ENCODE measurements at places on chromosomes 6 and 20.

GRCh38 chr20:60065741-60066437 lies 107.7 kb downstream of the CDH26 start:
- no peak for DNase-seq

DNA sequence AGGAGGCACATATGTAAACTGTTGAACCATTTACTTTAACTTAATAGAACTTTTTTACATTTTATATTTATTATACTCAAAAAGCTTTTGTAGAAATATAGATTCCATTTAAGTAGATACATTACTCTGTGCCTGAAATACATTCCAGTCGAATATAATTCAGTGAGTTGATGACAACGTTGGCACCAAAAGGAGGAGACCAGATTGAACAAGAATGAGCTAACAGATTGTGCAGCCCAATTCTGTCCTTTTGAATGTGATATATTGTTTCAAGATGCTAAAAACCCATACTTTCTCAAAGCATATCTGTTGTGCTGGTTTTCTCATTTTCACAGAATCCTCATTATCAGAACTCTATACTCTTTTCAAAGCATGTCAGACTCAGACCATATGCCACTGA lies 147.4 kb upstream of the SIM1 start:
- no peak for DNase-seq

DNA sequence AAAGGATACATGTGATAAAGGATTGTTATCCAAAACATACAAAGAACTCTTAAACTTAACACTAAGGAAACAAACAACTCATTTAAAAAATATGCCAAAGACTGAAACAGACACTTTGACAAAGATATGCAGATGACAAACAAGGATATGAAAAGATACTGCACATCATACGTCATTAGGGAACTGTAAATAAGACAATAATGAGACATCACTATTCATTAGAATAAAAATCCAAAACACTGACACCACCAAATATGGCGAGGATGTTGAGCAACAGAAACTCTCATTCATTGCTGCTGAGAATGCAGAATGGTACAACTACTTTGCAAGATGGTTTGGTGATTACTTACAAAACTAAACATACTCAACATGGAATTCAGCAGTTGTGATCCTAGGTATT lies 156.5 kb upstream of the FOXA2 start:
- DNase-seq: no peak

GRCh38 chr6:121000381-121000780 lies 333.9 kb downstream of the TBC1D32 start:
- no peak for DNase-seq

DNA sequence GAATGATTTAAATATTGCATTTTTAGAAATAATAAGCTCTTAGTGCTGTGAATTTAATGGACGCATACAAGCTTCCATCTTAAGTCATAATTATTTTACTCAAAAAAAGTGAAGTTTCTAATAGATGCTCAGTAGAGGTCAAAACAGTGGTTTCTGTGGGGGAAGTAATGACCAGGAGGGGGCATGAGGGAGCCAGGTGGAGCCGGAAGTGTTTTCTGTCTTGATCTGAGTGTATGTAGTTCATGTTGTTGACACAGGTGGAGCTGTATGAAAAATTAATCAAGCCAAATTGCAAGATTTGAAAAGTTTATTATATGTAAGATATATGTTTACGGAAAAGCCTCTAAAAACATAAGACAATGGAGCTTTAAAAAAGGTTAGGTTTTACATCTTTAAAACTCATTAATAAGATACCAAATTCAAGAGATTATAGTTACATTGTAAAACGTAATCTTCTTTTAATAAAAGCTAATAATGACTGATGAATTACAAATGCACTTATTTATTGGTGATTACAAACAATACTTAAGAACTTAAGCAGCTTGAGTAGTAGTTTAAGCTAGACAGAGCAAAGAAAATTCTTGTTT lies 68.0 kb downstream of the PLAGL1 start:
- DNase-seq: peak; percentile 48

GRCh38 chr6:35970181-35970580 lies 49.3 kb upstream of the SRPK1 start:
- no peak for DNase-seq

- DNase-seq: no peak
Observed at GRCh38 chr6:152150196-152150595, 342.7 kb downstream of the ESR1 start.

GRCh38 chr6:3389390-3390167 lies 67.3 kb downstream of the SLC22A23 start:
- DNase-seq: no peak

- peak; percentile 96 for DNase-seq
Observed at GRCh38 chr6:41735427-41736185, at the start of gene TFEB. Gene TFEB, minus strand, starts transcription at chr6:41735608. Its CDS starts 44,395 bp downstream, at chr6:41691213.

DNA sequence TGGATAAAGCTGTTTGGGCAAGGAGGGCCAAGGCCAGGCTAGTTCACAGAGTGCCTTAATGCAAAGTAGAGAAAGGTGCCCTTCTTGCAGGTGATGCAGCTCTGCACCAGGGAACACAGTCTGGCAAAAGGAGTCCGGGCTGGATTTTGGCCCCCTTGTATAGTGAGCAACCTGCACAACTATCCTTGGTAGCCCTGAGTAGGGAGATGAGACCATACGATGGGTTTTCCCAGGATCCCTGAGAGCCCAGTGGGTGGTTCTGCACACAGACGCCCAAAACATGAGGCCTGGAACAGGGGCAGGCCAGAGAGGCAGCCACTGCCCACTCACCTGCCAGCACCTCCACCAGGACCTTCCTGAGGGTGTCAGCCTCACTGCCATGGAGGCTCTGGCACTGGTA lies 2.0 kb downstream of the TREM2 start:
- DNase-seq: no peak

DNA sequence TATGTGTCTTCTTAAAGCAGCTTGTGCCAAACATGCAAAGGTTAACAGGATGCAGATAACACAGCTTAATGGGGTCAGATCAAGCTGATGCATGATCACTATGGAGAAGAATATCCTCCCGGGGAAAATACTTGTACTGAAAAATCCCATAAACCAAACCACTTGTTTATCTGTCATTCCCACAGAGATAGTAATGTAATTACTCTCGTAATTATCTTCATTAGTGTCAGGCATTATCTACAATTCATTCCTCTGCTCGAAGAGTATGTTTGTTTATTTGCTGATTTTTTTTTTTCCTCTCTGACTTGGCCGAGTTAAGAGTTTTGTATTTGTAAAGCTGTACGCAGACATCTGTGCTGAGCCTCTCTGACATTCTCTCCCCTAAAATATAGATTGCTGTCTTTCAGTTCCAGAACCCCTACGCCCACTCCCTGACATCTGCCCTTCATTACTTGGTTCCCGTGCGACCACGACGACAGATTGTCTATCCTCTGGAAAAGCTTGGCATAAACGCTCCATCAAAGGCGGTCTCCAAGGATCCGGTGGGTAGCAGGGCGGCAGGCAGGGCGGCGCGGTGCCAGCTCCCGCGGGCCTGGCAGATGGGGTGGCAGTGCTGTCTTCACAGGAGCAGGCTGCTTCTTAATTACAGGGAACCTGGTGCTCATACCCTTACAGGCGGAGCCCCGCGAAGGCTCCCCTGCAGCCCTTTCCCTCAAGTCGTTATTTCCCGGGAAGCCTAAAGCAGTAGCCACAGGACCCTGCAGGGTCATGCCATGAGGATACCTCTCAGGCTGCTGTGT lies 147.2 kb downstream of the CFAP61 start:
- DNase-seq: no peak

- DNase-seq: no peak
Observed at GRCh38 chr6:167962711-167963110, 34.8 kb upstream of the KIF25 start.

- DNase-seq: no peak
Observed at GRCh38 chr6:103177791-103178190, 1681.9 kb downstream of the HACE1 start.

- no peak for DNase-seq
Observed at GRCh38 chr6:104837158-104837557, 22.6 kb downstream of the HACE1 start.

- no peak for DNase-seq
Observed at GRCh38 chr6:155380666-155381332, 66.5 kb upstream of the TFB1M start.

GRCh38 chr6:132932588-132932987 lies 118.2 kb downstream of the RPS12 start:
- DNase-seq: no peak

- DNase-seq: no peak
Observed at GRCh38 chr6:68559716-68560115, 75.4 kb upstream of the ADGRB3 start.

DNA sequence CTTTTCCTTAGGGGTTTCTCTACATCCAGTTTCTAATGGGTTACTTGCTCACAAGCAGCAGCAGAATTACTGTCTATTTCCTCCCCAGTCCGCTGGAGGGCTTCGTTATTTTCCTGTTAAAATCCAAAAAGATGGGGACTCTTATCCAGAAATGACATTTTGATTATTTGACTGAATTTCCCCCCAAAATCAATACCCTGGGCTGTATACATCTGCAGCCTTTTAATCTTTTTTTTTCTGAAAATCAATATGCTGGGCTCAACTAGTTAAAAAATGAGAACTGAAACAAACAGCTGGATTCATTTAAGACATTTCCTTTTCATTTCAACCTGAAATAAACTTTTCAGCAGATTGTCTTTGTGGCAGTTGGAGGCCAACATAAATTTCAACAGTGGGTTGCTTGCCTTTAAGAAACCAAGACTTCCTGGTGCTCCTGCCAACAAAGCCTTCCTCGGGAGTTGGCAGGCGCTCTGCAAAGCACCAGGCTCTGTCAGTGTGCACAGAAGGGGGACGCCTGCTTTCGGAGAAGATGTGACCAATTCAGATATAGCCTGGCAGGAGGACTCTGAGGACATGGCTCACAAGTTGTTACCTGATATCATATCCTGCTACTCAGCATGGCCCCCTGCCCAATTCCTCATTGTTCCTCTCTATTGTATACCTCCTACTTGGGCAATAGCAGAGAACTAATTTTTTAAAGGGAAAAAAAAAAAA lies 204.7 kb upstream of the ARG1 start:
- no peak for DNase-seq

DNA sequence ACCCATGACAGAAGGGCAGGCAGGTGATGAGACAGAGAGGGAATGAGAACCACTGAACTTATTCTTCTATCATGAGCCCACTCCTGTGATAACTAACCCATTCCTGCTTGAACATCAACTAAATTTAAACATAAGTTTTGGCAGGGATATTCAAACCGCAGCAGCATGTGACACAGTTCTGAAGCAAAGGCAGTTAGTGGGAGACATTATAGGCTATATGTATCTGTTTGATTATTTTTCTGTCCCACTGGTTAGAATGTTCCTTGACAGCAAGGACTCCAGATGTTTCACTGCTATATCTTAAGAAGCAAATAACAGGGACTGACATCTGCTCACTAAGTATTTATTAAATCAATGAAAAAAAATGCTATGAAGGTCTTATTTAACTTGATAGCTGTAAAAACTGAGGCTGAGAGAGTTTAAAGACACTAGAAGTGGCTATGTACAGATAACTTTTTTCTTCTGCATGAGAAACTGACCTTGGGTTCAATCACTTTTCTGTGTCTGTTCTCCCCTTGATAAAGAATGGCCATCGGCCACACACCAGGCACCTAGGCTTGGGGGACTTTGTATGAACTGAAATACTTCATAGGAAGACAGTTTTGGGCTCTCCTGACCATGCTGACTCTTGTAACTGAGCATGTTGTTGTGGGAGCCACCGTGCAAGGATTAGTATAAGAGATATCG lies 90.9 kb downstream of the CEP162 start:
- no peak for DNase-seq

GRCh38 chr6:170292407-170293158 lies 1.7 kb upstream of the DLL1 start:
- DNase-seq: no peak

DNA sequence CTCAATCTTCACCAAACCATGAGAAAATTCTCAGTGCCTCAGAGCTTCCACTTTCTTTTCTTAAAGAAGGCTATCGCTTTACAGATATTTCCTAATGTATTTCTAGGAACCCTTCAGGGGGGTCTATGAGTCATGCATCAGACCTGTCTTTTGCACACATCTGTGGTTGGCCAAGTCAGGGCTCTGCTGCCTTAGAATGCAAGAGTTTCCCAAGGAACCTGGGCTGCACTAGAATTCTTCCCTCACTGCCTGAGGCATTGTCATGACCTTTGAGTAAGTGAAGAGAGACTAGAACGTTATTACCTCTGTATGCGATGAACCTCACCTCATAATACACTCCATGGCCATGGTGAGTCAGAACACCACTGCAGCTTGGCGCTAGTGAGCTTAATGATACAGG lies 365.0 kb upstream of the ID4 start:
- DNase-seq: no peak

DNA sequence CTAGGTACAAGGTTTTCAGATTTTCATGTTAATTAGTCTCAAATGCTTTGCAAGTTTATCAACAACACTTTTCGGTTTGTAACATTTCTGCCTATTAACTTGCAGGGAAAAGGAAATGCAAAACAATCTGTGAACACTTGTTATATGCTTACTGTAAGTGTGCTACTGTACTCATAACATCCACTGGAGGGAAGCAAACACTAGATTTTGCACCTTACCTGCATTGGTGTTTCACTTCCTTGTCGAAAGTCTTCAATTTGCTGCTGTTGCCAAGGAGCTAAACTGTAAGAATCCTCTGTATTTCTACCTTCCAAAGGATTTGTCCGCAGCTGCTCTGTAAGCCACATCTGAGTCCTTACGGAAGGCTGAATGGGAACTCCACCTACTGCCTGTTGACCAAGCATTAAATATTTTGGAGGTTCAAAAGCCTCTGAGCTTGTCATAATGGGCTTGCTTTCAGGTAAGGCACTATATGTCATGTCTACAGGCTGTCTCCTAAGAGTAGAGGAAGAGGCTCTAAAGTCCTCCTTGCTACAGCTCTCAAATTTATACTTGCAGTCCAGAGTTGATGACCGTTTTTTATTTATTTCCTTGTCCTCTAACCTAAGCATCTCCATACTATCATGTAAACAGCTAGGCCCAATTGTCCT lies 17.3 kb downstream of the PLN start:
- no peak for DNase-seq

DNA sequence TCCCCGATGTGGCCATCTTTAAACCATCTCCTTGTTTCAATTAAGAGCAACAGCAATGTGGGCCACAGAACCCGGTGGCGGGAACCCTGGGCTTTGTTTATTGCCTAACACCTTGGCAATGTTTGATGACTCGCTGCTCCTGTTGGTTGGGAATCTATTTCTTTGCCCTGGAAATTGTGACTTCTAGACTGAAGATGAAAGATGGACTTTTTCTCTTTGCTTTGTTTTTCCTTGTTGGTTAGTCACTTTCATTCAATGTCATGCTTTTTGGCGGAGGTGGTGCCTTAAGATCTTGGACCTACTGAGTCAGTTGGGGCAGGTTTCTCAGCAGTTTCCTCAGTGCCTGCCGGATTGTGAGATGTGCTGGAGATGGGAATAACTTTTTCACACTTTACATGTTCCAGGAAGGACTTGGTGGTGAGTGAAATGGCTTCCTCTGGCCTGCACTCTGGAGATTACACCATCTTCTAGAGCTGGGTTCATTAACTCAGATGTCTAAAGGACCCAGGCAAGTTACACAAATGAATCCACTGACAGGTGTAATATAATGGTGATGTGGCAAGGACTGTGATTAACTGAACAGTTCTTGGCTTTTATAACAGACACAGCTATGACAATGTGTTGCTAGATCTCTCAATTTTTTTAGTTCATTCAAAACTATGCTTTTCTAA lies 56.3 kb downstream of the TSHZ2 start:
- no peak for DNase-seq
